ENCODE measurements at places on chromosomes 3 and 15.

DNA sequence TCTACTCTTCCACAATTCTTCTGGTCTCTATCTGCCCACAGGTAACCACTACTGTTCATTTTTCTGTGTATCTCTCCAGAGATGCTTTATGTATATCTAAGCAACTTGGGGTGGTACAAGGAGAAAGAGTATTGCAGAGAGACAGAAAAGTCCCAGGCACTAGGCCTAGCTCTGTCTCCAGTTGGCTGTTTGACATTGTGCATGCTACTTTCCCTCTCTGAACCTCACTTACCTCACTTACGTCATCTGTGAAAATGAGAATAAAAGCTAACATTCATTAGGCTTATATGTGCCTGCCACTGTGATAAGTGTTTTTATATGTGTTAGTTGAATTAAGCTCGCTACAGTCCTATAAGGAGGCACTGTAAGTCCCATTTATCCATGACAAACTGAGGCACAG lies 76.7 kb upstream of the RNU6-1 start:
- DNase-seq, result no peak

DNA sequence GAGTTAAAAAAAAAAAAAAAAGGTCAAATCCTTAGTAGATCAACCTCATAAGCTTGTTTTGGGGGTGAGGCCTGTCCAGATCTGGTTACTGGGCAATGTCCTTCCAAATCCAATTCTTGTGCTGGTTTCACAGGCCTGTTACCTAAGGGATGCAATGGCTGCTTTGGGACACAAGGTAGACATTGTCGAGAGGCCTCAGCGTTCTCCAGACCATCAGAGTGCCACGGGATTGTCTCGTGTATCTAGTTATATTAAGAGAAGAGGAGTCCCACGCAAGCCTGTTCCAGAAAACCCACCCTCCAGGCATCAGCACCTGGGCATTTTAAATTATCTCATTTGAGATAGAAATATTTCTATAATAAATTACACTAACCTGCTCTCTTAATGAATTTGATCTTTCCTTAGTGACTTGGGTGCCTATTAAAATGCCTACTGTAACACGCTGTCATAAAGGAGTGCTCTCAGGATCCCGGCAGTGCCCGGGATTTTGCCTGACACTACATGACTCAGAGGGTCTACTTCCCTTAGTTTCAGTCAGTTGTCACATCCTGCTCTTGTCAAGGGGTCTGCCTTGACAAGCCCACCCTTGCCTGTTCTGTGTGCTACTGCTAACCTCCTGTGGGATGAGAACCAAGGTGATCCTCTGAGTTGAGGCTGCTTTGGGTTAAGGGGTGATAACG lies 116.0 kb downstream of the LIPC start:
- DNase-seq, result no peak

- DNase-seq, result no peak
Measured at GRCh38 chr3:157981819-157982218, 124.4 kb downstream of the SHOX2 start.

DNA sequence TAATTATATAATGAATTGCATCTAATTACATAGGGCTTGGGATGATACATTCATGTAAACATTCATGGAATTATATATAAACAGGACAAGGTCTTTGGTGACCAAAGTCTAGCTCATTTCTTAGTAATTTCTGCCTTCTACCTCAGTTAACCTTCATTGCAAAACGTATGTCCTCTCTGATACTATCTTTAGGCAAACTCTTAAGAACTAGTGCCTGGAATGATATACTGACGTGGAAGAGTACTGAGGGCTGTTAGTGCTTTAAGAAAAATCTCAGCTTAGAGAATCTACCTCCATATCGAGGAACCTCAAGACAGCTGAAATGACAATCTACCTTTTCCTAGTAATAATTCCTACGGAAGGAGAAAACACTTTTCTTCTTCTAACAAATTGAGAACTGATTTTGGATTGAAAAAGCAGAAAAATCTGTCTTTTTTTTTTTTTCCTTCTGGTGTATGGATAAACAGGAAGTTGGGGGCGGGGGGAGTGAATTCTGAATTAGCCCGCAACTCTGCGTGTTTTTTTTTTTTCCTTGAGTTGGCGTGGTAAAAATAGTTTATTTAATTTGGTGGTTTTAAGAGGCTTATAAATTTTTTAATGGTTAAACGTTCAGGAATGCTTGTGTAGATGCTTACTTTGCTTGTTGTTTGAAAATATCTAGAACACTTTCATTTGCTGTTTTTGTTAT lies 43.2 kb downstream of the RARB start:
- no peak for DNase-seq

- DNase-seq, result no peak
Measured at GRCh38 chr3:137325170-137325569, 367.4 kb downstream of the IL20RB start.

DNA sequence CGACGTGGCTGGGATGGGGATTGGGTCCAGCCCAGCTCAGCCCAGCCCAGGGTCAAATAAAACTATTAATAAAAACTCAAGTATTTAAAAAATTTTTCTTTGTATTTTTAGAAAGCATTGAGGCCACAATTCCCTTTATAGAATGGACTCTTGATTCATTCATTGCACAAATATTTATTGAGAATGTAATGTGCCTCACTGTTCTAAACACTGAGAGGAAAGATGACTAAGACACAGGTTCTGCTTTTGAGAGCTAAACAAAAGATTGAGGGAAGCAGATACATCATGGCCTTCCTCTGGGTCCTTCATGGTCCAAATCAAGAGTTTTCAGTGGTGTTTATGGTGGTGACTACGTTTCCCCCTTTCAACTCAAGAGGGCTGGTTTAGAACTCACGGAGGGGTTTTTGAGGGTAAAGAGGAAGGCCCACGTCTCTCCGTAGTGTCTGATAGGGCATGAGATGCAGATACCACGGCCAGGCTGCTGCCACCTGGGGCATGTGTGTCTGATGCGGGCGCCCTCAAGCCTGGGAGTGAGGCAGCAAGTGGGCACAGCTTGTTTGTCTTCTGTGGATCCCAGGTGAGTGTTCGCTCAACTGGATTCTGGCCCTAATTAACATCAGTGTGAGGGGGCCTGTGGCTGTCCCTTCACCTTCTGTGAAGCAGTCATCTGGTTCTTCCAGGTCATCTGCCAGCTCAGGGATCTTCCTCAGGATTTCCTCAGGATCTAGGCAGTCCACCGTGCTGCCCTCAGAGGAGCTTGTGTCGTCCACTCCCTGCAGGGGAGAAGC lies 73.5 kb upstream of the SCN5A start:
- DNase-seq, result peak; percentile 44

- DNase-seq, result peak; percentile 23
Measured at GRCh38 chr3:145902166-145902565, 258.8 kb downstream of the PLOD2 start.

DNA sequence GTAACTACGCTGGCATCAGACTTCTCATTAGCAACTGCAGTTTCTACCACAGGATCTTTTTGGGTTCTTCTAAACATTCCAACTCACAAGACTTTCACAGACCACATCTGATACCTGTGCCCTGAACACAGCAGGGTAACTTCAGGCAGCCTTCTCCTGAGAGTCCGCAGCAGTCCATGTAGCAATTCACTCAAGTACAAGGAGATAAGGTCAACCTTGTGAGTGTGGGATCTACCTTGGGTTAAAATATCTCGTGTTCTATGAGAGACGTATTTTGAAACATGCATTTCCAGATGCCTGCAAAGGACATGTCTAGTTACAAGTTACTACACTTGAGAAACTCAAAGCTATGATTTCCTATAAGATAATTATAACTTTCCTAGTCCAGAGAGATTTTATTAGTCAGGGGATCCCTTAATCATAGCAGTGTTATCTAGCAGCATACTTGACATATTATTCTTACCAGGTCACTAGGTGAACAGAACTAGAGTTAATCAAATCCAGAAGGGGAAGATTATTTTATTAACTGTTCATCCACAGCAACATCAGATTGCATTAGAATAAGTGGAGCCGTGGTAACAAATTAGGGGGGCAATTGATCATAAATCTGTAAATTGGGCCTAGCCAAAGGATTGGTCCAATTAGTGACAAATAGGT lies 66.4 kb downstream of the ASTE1 start:
- DNase-seq, result no peak

DNA sequence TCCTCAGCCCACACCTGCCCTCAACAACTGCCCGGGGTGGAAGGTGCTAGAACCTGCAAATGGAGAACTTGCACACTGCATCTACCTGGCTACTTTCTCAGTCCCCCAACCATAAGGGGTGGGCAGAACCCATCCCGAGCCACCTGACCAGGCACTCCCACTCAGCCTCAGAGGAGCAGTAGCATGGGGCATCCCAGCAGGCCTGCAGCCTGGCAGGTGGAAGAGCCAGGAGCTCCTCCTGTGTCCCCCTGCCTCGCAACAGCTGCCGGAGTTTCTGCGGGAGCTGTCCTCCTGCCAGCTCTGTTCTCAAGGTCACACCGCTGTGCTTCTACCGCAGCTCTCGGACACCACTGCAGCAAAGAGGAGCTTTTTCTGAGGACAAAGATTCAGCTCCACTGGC lies 27.5 kb downstream of the RAB6B start:
- DNase-seq, result no peak

Data from AG20443 (cell line).